ENCODE measurements at places on chromosomes 1 and 21. TPM values are rescaled to one million over a fixed set of nuclear protein-coding genes. Genes with fewer than 3 reads are reported as not detected.
A peak's percentile ranks its signal among the peaks of the same experiment; 100 is the strongest.

GRCh38 chr1:107009281-107009680 is 47.2 kb upstream of the PRMT6 start:
- no peaks in the 10 kb centered on the region for H3K27me3 ChIP-seq
- no peaks in the 10 kb centered on the region for H3K4me1 ChIP-seq
- DNase-seq: no peak
- no peak overlapping the region for H3K27ac ChIP-seq

The RNU1-1 gene
- total RNA-seq: 6,803 TPM

DNA sequence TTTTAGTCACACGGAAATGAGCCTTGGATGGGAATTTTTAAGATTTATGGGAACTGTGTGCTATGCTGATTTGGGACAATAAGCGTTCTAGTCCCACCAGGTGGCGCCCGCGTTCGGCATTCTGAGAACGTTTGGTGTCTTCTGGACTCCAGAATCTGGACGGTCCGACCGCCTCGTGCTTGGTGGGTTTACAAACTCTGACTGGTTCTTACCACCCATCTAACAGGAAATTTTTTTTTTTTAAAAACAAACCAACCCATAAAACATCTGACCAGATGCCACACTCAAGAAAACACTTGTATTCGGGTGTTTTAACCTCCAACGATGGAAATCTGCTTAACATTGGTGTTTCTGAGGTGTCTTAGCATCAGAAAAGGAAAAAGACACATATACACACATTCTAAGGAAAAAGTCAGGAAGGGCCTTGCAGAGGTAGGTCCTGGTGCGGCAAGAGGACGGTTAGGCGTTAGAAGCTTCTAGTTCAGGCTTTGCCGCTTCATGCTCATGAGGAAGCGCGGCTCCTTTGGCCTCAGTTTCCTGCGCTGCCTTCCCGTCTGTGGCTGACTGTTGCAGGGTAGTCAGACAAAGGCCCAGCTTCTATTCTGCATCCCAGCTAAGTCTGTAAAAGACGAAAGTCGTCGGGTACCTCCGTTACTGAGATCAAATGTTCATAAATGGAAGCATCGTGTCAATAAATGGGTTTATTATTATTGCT is 814 bp upstream of the DYRK3 start:
- H3K27ac ChIP-seq: peak overlapping the region; percentile 81
- peak overlapping the region; percentile 83 for H3K4me3 ChIP-seq
- no peaks in the 10 kb centered on the region for H3K27me3 ChIP-seq
- H3K4me1 ChIP-seq: peaks cover 27% of the 10 kb centered on the region

The DNM3 gene
- total RNA-seq: 12.4 TPM

Measured in lower lobe of right lung (tissue), 2 donors.